HL-60 (cell line): ENCODE measurements at places on chromosomes 5 and 9.
A peak's percentile ranks its signal among the peaks of the same experiment; 100 is the strongest.

GRCh38 chr5:1107167-1108022, 4.5 kb downstream of the SLC12A7 start:
- DNase-seq: peak; percentile 39

DNA sequence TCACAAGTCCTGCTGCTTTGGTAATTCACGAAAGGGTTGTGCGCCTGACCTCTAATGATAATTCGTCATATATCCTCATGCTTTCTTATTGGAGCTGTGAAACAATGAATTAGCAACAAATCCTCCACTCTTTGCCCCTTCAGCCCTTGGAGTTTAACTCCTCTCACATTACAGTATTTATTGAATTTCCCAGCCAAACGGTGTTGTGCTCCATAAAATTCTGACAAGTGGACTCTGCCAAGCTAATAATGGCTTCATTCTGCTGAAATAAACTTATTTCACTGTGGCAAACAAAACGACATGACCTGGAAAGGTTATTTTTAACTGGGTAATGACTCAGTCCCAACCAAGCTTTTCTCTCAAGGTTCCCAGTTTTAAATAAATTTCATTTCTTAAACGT, 984.4 kb upstream of the DMAC1 start:
- DNase-seq: no peak

- DNase-seq: no peak
These were observed 17.4 kb downstream of the DNAJA1 start for GRCh38 chr9:33042473-33042872.

DNA sequence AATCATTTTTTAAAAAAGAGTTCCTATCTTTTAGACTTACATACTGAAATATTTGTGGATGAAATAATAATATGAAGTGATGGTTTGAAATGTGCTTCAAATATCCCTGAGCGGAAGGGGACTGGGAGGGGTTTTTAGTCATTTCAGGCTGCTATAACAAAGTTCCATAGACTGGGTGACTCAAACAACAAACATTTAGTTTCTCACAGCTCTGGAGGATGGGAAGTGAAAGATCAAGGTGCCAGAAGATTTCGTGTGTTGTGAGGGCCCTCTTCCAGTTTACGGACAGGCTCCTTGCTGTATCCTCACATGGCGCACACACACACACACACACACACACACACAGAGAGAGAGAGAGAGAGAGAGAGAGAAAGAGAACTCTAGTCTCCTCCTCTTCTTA, 27.1 kb upstream of the TEX10 start:
- no peak for DNase-seq

DNA sequence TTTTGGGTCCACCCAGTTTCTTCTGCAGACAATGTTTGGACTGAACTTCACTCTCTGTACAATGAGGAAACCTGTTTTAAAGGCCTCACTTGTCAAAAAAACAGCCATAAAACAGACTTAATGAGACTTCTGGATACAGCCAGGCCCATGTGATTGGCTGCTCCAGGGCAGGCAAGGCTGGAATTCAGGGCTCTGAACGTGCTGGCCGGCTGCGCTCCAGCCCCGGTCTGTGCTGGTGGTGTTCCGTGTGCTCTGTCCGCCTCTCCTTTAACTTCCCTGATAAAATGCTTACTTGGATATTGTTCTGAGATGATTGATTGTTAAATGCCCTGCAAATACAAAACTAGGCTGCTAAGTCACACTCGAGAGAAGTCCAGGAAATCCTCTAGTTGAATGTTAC, 131.2 kb upstream of the KLF4 start:
- no peak for DNase-seq

DNA sequence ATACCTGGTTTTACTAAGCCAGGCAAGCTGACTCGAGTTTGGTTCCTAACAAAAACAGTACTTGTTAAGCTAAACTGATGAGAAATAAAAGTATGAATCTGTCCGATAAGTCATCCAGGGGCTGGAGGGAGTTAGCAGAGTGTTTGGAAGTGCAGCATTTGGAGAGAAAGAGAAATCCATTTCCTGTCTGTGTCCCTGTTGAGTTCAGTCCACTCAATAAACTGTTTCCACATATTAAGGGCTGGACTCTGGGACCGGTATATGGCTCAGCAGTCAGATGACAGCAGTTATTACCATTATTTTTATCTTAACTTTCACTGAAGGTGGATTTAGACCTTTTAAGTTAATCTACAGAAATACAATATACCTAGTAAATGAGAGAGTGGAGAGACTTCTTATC, 130.6 kb upstream of the ADRA1B start:
- no peak for DNase-seq

- DNase-seq: no peak
These were observed 27.9 kb upstream of the MGAT1 start for GRCh38 chr5:180830253-180831138.

DNA sequence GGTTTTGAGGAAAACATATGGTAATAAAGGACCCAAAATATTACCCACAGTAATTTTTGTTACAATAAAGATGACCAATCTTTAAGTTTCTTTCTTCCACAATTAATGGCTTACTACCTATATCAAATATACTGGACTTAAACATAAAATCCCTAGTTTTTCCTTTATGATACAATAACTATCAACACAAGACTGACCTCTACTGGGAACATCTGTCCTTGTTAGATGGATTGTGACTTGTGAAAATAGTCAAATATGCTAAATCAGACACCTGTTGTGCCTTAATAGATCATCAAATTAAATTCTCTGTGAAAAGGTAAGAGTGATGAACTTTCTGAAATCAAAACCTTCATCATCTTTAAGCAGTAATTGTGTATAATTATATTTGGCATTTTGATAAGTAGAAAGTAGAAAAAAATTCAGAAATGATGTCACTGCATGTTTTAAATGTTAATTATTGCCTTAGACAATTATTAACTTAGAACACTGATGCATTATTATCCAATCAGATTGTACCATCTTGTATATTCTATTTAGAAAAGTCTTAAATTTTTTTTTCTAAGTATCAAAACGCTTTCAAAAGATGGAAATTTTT, 113.6 kb downstream of the DEPDC1B start:
- DNase-seq: no peak
